ENCODE measurements at places on chromosomes 7 and 10.
A peak's percentile ranks its signal among the peaks of the same experiment; 100 is the strongest.

DNA sequence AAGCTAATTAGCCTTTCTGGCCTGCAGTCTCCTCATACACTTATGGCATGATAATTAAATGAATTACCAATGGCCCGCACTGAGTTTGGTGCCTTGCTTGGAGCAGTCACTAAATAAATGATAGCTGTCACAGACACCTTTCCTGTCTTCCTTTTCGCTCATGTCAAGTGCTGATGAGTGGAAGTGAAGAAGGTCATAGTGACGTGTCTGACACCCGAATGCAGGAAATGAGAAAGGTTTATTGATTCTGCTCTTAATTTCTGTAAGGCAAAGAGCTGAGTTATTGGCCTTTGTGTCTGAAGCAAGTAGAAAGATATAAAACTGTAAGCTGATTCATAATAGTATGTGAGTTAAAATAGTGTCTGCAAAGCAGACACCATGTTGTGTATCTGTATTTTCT lies 13.2 kb upstream of the ESYT2 start:
- no peak for DNase-seq

GRCh38 chr7:119452401-119452800 lies 820.6 kb upstream of the KCND2 start:
- no peak for DNase-seq

DNA sequence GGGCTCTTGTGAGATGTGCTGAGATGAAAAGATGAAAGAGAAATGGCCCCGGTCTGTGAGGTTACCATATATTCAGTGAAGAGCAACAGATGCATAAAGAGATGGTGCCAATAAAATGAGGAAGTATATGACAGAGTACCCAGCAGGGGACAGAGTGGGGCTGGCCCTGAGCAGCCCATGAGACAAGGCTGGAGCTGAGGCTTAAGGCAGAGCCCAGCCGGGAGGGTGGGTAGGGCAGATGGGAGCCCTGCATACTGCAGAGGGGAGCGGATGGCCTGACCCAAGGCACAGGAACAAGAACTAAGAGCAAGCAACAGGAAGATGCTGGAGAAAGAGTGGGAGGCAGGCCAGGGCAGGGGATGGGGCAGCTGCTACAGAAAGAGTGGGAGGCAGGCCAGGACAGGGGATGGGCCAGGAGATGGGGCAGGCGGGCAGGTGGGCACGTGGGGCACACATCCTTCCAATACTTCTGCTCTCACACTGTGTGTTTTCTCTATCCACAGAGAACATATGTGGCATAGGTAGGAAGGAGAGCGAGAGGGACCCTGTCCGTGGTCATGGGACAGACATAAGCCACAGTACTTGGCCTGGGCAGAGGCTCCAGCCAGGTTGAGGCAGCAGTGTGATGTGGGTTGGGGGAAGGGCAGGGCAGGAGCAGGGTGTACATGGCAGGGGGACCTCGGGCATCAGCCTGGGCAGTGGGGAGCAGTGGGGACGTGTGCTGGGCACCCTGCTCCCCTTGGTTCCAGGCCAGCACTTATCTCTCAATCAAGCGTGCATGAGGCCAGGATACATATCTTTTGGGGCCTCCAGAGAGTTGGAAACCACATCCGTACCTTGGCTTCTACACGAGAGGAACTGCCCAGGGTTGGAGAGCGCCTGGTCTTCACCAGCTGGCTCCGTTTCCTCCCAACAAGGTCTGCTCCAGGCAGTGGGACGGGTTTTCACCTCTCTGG lies 91.6 kb upstream of the IKZF1 start:
- peak; percentile 57 for DNase-seq

GRCh38 chr10:132329565-132330485 lies 2.2 kb upstream of the LRRC27 start:
- peak; percentile 55 for DNase-seq

- no peak for DNase-seq
These were observed 582.2 kb downstream of the SORCS1 start for GRCh38 chr10:106582291-106582690.

- no peak for DNase-seq
These were observed 717.8 kb downstream of the LRMDA start for GRCh38 chr10:76149182-76149581.

DNA sequence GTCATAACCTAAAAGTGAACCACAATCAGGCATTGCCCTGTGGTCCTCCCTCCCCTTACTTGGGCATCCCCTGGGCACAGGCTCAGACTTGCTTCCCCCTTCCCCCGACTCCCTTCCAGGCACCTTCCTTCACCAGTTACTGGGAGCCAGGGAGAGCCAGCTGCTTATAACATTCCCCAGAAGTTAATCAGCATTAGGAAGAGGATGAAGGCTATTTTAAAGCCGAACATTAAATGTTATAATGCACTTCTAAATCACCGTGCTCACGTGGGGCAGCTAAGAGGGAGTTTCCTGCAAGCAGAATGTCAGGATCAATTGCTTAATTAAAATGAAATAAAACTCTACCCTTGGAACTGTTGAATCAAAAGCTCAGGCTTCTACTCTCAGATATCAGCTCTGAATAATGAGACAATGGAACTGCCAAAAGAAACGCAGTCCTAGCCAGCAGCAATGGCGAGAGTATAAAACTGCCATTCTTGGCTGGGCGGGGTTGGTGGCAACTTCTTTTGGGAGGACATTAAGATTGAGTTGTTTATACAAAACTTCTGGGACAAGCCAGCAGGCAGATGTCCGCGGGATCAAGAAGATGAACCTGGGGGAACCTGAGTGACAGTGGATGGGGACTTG lies 169.5 kb downstream of the FANK1 start:
- no peak for DNase-seq

- peak; percentile 41 for DNase-seq
These were observed 526 bp downstream of the CH25H start for GRCh38 chr10:89206402-89207180.

DNA sequence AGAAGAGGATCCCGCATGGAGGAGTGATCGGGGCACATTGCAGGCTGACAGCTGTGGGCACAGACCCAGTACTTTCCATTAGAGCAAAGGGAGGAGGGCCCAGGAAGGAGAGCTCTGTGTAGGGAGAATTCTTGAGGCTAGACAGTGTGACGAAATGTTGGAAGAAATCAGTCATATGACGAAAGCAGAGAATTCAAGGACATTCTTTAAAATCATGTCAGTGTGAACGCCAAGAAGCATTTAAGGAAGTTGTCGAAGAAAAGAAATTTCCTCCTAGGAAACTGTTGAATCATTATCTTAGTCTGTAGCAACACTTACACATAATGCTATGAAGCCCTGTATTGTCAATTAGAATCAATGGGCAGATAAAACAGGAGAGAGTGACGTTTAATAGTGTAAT lies 191.3 kb upstream of the ADARB2 start:
- no peak for DNase-seq

GRCh38 chr7:92944633-92945032 lies 108.3 kb upstream of the CDK6 start:
- no peak for DNase-seq

- no peak for DNase-seq
These were observed 16.9 kb downstream of the DYDC2 start for GRCh38 chr10:80373502-80373901.

DNA sequence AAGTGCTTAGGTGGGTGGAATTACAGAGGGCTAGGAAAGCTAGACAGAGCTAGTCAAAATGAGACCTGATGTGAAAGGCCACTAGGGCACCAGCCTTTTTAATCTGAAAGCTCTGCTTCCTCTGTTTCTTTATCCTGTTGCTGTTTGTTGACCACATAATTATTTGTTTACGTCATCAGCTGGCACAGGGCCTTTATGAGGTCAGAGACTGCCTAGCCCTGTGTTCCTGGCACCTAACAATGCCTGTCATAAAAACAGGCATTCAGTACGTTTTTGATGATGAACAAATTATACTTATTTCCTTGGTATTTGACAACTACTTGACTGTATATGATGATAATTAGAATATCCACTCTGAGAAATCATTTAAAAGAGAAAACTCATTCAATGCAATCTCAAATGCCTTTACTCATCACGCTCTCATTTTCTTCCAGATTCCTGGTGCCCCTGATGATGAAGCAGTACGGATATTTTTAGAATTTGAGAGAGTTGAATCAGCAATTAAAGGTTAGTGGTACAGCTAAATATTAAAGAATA lies 26.0 kb downstream of the RBM17 start:
- DNase-seq: no peak

- no peak for DNase-seq
These were observed 1197.2 kb downstream of the SORCS1 start for GRCh38 chr10:105967256-105967655.

DNA sequence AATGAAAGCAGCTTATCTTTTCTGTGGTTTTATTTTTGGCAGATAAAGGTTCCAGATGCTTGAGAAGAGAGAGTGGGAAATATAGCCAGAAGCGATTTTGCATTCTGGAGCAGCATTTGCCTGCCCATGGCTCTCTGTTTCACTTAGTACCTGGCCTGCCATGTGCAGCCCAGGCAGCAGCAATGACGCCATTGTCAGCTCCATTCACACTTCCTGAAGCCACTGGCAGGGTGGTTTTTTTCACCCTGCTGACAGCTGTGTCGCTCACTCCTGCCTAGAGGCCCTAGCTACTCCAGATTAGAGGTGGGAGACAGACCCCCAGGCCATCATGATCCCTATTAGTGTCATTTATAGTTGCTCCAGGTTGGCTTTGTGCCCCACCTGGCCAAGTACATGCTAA lies 30.1 kb upstream of the NEUROD6 start:
- DNase-seq: no peak

- no peak for DNase-seq
These were observed 44.4 kb downstream of the PFKFB3 start for GRCh38 chr10:6247041-6247712.

- DNase-seq: no peak
These were observed 16.0 kb downstream of the SND1 start for GRCh38 chr7:127667759-127668530.

- no peak for DNase-seq
These were observed 13.8 kb downstream of the HSPA12A start for GRCh38 chr10:116728526-116729096.

DNA sequence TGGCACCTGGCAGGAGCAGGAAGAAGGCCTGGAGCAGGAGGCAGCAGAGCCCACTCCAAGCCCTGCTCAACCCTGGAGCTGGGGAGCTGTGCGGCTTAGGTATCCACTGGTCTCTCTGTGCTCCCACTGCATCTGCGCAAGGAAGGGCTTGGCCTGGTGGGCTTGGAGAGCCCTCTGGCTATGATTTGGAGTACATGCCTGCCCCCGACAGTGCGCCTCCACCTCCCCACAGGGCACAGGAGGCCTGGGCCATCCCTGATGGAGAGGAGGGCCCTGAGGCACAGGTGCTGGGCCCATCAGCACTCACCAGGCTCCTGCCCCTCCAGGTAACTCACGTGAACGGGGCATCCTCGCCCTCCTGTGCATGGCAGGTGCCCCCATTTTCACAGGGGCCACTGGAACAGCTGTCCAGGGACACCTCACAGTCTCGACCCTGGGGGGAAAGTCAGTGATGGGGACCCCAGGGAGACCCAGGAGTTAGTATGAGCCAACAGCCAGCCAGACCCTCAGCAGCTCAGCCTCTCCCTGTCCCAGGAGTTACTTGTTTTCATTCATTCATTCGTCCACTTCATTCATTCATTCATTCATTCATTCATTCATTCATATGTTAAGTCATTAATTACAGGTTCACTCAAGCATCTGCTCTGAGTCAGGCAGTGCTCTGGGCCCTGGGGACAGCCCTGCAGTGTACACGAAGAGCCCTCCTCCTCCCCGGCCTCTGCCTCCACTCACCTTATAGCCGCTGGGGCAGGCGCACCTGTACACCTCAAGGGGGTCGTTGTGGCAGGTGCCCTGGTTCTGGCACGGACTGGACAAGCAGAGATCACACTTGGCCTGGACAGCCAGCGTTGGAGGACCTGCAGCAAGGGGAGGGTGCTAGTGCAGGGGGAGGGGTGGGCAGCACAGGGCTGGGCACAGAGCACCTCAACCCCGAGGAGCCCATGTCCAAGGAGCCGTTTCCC lies 167.2 kb downstream of the SLIT1 start:
- DNase-seq: no peak

DNA sequence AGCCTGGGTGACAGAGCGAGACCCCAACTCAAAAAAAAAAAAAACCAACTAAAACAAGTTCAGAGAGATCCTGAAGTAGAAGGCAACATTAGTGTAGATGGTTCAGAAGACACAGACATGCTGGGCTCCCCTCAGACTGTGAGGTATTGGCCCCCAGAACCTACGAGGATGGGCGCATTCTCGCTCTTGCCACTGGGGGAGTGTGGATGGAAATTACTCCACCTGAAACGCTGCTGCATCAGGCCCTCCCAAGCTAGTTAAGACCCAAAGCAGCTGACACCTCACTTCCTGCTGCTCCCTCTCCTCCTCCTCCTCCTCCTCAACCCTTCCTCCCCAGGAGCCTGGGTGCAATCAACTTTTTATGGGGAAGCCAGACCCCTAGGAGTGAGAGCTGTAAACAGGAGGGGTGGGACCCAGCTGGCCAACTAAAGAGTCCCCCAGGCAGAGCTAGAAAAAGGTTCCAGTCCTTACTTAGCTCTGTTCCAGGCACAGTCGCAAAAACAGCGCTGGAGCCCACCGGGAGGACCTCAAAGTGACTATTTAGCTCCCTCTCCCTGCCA lies 7.4 kb downstream of the SH3PXD2A start:
- DNase-seq: peak; percentile 30

DNA sequence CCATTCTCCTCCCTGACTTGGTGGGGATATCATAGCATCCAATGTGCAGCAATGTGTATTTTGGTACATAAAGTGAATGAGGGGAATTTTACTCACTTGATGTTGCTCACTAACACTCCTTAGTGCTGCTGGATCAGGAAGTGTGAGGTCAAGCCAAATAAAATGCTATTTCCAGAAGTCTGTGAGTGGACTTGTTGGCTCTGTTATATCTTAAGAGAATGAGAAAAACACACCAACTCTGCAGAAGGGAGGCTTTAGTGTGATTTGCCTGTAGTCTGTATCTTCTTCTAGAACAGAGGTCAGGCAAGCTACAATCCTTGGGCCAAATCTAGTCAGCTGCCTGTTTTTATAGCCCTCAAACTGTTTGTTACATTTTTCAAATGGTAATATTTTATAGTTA lies 154.3 kb downstream of the POLR1F start:
- no peak for DNase-seq

DNA sequence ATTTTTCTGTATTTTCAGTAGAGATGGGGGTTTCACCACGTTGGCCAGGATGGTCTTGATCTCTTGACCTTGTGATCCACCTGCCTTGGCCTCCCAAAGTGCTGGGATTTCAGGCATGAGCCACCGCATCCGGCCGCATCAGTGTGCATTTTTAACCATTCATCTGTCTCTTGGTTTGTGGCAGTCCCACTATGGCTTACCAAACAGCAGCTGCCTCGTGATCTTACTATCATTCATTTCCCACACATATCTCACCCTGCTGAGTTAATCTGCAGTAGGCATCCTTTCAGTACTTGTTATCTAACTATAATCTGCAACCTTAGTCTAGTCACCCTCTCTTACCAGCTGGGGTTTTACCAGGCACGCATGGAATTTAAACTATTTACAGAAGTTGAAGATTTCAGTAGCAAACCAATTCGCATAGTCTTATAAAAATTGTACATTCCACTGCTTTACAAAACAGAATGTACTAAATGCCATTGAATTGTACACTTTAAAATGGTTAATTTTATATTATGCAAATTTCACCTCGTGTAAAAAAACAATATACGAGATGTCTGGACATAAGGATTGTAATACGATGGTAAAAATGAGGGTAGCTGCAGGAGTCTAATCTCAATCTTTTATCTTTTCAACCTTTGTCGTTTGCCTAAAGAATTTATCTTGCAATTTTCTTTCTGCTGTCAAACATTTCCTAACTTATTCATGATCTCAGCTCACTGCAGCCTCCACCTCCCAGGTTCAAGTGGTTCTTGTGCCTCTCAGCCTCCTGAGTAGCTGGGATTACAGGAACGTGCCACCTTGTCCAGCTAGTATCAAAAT lies 4.6 kb upstream of the TBC1D12 start:
- DNase-seq: no peak
